AG04449 (cell line): ENCODE measurements at places on chromosomes 6 and 20.

DNA sequence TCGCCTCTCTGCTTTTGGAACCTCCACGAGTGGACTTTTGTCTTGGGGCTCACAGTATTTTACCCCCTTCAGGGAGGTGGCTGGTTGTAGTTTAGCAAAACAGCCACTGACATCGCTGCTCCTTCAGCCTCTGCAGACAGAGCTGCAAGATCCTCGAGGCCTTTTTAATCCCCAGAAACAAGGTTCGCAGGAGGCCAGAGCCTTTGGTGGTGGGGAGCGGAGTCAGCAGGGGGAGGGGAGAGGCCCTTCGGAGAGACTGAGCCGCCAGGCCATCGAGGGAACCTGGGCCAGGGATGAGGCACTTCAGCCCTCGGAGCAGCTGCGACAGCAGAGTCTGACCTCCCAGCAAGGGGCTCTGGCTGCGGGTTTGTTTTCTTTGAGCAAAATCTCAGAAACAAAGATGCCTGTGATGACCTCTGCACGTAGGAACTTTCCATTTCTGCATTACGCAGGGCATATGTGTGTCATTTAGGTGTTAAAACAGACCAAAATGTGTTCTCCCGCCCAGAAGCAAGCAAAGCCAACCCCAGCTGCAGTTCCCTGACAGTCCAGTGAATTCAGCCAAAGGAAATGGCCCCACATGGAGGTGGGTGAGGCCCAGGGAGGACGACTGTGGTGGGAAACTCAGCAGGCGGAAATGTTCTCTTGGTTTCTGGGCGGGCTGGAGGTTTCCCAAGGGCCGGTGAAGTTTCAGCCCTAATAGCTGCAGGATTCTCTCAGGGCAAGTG lies 171.2 kb upstream of the SULF2 start:
- DNase-seq = no peak

DNA sequence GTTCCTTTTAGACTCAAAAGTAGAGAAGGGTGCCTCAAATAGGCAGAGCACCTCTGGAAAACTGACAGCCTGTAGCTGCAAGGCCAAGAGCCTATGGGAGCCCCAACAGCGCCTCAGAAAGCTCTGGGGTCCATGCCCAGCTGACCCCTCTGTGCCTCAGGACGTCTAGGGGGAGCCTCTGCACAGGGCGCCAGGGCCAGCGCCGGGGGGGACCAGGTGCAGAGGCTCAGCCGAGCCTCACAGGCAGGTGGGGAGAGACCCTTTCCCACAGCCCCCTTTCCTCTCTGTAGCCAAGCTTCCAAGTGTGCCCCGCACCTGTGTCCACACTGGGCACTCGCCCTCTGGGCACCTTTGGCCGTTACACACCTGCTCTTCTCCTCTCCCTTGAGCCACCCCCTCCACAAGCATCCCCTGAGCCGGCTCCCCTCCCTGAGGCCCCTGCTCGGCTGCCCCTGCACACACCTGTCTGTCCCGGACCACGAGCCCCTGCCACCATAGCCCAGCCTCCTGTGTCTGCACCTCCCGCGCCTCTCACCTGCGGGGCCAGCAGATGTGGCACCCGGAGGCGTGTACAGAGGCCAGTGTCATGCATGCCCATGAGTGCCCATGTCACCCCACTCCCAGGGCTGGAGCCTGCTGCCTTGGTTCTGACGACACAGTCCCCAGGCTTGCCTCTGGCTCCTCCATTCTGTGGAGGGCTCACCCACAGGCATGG lies 53.2 kb downstream of the GINS1 start:
- no peak for DNase-seq

GRCh38 chr6:111462770-111463391 lies 20.1 kb downstream of the REV3L start:
- DNase-seq = no peak

DNA sequence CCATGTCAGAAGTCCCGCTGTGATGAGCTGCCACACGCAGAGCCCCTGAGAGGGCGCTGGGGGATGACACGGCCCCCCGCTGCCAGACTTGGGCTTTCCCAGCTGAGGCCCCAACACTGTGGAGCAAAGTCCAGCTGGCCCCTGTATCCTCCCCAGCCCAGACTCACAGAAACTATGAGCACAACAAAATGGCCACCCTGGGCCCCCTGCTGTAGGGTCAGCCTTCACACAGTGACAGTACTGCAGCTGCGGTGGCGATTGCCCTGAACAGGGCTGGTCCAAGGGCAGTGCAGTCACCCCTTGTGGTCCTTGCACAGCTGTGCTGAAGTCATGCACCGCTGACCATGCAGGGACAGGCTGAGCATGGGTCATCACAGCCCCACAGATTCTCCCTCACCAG lies 78.2 kb upstream of the CST7 start:
- no peak for DNase-seq

GRCh38 chr6:23611776-23612381 lies 514.1 kb upstream of the NRSN1 start:
- no peak for DNase-seq

DNA sequence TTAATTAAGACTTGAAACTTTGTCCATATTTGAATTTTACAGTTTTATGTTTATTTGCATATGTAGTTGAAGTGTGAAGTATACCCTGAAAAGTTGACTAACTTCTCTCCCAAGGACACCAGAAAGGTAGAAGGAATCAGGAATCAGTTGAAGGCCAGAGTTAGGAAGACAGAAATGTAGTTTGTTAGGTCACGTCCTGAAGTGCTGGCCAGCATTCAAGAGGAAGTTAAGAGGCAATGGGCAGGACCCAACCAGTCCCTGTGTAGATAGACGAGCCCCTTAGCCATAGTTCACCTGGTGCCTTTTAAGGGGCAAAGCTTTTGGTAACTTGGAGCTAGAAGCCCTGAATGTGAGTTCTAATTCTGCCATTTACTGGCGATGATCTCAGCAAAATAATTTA lies 250.4 kb upstream of the KCNQ5 start:
- DNase-seq = no peak

GRCh38 chr6:79134699-79135474 lies 56.8 kb upstream of the PHIP start:
- no peak for DNase-seq

DNA sequence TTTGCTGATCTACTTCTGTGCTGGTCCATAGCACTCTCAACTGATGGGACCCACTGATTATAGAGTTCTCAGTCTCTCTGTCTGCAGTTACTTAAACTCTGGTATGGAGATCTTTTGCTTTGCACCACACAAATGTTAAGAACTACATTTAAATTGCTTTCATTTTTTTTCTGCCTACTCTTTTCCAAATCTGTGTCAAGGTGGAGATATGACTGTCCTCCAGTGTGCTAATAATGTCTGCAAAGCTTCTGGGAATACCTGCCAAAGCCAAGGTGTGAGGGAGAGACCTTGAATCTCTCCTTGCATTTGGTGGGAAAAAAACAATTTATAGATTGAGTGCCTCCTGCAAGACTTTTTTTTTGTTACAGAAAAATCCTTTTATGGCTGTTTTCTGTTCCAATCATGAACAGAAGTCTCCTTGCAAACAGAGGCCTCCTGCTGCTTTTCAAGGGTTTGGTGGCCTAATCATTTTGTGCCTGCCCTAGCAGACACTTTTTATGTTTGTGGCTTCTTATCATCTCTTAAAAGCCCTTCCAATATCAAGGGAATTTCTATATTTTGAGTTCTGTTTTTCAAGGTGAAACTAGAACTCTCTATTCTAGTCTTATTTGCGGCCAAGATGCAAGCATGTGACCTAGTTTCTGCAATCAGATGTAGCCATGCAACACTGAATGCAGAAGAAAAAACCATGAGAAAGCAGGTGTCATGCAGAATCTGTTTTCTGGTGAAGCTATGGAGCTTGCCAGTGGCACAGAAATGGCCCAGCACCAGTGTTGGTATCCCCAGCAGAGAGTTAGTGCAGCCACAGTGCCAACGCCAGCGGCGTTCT lies 23.2 kb upstream of the AKIRIN2 start:
- DNase-seq = no peak

DNA sequence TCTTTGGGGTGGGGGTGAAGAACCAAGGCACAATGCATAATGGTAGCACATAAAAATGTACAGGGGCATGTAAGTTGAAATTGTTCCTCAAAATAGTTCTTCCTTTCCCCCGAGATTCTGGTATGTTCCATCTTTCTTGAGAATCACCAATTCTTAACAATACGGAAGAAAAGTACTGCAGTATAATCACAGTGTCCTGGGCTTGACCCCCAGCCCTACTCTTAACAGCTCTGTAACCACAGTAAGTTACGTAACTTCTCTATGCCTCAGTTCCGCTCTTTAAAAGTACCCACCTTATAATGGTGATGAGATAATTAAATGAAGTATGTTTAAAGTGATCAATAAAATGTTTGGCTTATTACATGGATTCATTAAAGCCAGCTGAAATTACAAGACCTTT lies 104.5 kb downstream of the SMLR1 start:
- no peak for DNase-seq

- no peak for DNase-seq
Observed at GRCh38 chr6:161274488-161274858, 612 bp upstream of the AGPAT4 start.
